Peyer's patch (tissue), 4 donors: ENCODE measurements at places on chromosomes 2 and 18.

DNA sequence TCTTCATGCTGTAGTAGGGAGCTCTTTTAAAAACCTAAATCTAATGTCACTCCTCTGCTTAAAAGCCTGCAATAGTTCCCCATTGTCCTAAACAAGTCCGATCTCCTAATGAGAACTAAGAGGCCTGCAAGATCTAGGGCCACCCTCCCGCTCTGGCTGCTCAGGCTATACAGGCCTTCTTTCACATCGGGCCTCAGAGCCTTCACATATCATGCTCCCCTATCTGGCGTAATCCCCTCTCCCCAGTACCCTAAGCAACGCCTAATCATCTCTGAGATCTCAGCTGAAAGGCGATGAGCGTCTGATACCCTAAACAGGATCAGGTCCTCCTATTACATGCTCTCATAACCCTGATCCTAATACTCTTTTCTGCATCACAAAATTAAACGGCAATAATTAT is 1.9 kb downstream of the MAP4K3 start:
- no peak for DNase-seq

GRCh38 chr2:188189356-188189755 is 102.3 kb upstream of the GULP1 start:
- no peak for DNase-seq

DNA sequence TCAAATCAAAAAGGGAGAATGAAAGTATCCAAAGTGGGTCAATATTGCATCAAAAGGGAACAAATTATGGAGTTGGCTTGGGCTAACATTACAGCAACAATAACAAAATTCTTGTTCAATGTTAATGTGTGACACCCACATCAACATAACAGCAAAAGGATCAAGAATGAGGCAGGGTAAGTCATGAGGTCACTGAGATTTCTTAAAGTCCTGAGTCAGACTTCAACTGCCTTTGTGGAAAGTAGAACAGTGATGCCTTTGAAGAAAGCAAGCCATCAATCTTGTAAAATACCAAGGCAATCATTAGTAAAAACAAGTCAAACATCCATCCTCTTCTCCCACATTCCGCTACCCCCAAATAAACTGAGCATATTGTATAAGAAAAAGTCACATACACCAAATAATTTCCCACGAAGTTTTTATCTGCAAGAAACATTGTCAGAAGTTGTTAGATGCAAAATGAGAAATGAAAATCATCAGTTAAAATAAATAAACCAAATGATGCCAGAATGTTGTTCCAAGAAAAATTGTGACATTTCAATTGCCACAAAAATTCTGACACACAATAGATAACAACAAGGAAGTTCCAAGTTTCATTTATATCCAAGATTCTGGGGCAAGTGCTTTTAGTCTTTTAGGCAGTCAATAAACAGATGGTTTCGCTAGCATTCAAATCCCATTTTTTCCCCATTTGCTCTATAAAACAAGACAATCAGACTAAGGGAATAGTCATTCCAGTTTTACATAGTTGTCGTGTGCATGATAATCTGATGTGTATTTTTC is 216.1 kb upstream of the SETBP1 start:
- no peak for DNase-seq

- no peak for DNase-seq
These were observed 73.1 kb downstream of the KCNS3 start for GRCh38 chr2:17951563-17951962.

GRCh38 chr18:14927701-14928100 is 179.7 kb downstream of the ANKRD30B start:
- no peak for DNase-seq

GRCh38 chr2:127598711-127599110 is 47.2 kb upstream of the GPR17 start:
- DNase-seq = no peak

GRCh38 chr2:220499225-220499624 is 871.8 kb downstream of the SLC4A3 start:
- no peak for DNase-seq

DNA sequence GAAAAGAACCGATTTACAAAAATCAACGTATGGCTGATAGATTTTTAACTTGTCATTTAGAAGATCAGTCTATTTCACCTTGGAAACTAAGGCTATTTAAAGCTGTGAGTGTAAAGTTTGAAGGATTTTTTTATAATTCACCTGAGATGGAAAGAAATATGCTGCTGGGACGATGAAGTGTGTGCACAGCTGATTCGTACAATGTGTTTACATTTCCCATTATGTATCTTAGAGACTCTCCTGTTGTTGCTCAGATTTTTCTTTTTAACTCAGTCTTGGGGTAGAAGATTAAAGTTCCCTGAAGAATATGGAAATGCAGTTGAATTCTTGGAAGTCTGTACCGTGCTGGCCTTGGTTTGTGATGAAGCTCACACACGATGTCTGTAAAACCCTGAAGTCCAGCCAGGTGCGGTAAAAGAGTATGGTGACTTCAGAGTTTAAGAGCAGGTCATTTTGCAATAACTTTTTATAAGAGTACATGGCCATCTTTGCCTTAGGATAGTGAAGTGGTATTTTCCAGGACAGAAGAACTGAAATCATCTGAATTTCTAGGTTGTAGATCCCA is 250.1 kb downstream of the PRKCE start:
- no peak for DNase-seq

DNA sequence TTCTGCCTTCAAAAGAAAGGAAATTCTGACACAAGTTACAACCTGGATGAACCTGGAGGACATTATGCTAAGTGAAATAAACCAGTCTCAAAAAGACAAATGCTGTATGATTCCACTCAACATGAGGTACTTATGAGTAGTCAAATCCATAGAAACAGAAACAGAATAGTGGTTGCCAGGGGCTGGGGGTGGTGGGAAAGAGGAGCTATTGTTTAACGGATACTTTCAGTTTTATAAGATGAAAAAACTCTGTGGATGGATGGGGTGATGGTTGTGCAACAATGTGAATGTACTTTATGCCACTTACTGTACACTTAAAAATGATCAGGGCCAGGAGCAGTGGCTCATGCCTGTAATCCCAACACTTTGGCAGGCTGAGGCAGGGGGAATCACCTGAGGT is 15.4 kb downstream of the SLC35F5 start:
- no peak for DNase-seq

- no peak for DNase-seq
These were observed 106.0 kb upstream of the TAF1B start for GRCh38 chr2:9737053-9737875.

DNA sequence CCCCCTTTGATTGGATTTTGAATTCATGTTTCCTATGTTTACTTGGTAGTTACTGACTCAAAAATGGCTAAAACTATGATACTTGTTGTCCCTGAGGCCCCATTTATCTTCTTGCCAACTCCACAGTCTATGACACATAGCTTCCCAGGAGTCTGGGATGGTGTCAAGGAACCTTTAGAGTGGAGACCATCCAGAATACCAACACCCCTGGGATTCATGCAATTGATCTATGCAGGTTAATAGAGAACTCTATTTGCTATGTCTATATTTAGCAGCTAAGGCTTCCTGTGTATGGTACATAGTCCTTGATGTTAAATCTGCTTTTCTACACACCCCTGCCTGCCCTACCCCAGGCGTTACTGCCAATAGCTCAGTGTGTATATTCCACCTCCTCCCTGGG is 218.5 kb upstream of the HDAC4 start:
- no peak for DNase-seq

- peak; percentile 25 for DNase-seq
These were observed 62.5 kb downstream of the RPIA start for GRCh38 chr2:88753833-88754584.

DNA sequence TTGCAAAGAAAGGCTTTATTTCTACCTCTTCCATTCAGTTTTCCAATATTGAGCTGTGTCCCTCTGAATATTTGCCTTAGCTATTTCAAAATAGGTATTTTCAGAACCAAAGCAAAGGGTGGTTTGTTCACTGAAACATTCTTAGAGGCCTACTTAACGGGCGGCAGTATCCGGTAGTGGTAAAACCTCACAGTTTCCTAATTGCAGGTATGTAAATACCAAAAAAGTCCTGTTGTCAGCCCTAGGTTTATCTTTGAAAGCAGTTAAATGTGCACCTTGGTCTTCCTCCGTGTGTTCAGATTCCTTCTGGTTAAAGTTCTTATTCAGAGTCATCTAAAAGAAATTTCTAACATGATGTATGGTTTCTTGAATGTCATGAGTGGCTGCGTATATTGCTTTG is 38.9 kb downstream of the CCNT2 start:
- no peak for DNase-seq

- no peak for DNase-seq
These were observed 102.9 kb downstream of the TANC1 start for GRCh38 chr2:159071190-159071915.

GRCh38 chr2:157336137-157337010 is 10.8 kb upstream of the ERMN start:
- DNase-seq = peak; percentile 75

GRCh38 chr2:66982766-66983165 is 414.4 kb upstream of the ETAA1 start:
- no peak for DNase-seq

GRCh38 chr2:143955401-143956065 is 564.4 kb downstream of the ZEB2 start:
- no peak for DNase-seq

DNA sequence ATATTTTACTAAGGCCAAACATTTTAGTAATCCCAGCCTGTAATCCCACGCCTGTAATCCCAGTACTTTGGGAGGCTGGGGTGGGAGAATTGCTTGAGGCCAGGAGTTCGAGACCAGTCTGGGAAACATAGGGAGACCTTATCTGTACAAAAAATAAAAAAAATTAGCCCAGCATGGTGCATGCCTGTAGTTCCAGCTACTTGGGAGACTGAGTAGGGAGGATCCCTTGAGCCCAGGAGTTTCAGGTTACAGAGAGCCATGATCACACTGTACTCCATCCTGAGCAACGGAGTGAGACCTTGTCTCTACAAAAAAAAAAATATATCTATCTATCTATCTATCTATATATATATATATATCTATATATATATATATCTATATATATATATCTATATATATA is 19.1 kb downstream of the KLHL23 start:
- DNase-seq = no peak

- no peak for DNase-seq
These were observed 4.7 kb downstream of the AGAP1 start for GRCh38 chr2:235498541-235498940.

DNA sequence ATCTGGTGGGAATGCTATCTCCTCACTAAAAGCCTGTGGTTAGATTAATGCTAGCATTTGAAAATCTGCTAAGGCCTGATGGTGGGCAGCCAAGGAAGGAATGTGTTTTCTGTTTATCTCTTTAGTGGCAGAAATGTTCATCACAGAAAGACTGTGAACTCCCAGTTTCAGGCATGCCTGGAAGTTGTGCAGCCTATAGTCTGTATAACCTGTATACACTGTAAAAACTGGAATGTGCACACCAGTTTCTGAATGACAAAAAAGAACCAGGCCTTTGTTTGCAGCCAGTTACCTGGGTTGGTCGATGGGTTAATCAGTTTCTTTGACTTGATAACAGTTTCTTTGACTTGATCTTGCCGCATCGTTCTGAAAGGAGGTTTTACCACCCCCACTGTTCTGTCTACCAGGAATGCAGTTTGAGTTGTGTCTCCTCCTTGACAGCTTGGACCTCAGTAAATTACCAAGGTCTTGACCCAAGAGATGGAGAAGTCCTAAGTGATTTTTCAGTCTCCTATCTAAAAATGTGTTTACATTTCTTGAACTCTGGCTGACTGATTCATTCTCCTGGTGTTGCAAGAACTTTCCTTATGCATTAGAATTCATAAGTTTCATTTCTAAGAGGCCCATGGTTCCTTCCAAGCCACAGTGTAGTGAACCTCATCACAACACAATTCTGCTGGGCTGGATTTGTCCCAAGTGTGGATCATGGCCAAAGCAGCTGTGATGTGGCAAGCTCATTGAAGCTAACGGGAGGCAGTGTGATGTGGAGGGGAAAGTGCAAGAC is 62.2 kb downstream of the KIAA2012 start:
- DNase-seq = peak; percentile 22

- no peak for DNase-seq
These were observed 286.9 kb downstream of the INSIG2 start for GRCh38 chr2:118374974-118375755.

- DNase-seq = no peak
These were observed 95.7 kb downstream of the EFEMP1 start for GRCh38 chr2:55827855-55828254.

DNA sequence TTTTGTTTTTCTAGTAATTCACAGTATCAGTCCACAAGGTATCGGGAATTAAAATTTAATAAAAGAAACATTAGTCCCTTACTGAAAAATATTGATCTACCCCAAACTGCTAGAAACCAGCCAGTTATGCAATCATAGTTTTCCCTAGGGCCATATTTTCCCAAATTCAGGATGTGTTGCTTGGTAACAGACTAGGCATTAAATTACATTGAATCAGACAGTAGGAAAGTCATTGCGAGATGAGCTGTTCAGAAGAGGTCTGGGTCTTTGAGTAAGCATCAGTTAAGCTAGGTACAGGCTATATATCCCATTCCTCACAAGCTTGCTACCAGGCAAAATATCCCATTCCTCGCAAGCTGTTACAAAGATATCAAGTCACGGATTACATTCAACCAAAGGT is 123.0 kb upstream of the CCDC150 start:
- DNase-seq = no peak

DNA sequence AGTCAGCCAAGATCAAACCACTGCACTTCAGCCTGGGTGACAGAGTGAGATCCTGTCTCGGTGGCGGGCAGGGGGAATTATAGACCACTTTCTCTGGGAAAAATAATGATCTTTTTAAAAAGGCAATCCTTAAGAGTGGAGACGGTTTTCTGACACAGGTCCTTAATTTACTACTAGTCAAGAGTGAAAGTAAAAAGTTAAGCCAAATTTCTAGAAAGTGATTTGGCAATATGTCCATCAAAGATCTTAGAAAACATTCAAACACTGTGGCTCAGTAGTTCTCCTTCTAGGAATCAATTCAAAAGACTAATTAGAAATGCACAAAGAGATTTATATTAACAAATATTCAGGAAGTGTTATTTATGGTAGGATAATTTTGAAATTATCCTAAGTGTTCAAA is 148.5 kb upstream of the DNMT3A start:
- DNase-seq = no peak

GRCh38 chr2:205763708-205764211 is 81.5 kb downstream of the NRP2 start:
- DNase-seq = peak; percentile 69

GRCh38 chr2:240280621-240281020 is 140.2 kb upstream of the OTOS start:
- DNase-seq = no peak

DNA sequence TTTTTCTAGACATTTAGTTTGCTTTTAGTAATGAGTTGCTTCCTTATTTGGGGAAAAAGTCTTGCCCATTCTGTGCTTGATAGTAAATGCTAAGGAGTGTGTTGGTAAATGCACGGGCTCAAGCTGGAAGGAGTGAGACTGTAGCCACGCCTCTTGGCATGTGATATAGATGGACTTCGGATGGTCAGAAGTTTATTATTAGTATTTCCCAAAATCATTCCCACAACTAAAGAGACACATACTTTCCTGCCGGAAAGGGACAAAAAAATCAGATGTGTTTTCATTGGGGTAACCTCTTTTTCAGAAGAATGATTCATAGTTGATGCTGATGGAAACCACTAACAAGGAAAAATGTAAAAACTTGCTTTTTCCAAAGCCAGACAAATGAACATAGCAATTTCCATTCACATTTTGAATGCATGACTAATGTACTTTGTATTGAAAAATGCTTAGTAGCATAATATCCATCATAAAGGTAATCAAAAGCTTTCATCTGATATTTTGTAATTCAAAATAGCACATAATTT is 133.2 kb downstream of the ZNF532 start:
- no peak for DNase-seq
